Stimulated activated naive CD4-positive, alpha-beta T cell (primary cell): ENCODE measurements at places on chromosomes 1 and 21.

DNA sequence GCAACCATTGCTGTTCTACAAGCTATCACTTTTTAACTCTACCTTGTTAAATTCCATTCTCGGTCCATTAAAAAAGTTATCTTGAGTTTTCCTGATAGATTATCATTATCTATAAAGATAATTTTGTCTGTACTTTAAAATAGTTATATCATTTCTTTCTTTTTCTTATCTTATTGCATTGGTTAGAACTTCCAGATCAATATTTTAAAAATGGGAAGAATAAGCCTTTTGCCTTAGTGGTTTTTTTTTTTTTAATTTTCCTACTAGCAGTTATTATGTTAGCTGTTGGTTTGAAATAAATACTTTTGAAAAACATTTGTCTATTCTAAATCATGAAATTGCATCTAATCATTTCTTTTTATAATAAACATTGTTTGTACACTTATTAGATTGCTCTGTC, 71.0 kb upstream of the ATF3 start:
- no peak for DNase-seq

GRCh38 chr1:205259324-205259832, 31.6 kb downstream of the TMCC2 start:
- no peak for DNase-seq

DNA sequence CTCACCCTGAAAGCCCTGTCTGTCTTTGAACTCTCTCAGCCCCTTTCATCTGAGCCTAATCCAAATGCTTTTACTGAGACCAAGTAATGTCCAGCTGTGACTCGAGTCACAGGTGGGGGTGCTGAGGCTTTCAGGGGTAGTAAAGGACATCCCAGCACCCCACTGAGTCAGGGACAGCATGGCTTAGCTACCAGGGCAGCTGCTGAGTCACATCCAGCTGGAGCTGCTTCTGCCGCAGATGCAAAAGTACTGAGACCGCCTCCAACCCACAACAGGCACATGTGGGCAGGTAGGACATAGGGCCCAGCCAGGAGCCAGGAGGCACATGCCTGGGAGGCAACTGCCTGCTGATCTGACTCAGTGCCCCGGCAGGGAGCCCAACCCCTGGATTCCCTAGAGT, 6.7 kb upstream of the VSIG8 start:
- DNase-seq = no peak

- no peak for DNase-seq
Observed at GRCh38 chr1:225816643-225817538, 7.0 kb downstream of the EPHX1 start.

DNA sequence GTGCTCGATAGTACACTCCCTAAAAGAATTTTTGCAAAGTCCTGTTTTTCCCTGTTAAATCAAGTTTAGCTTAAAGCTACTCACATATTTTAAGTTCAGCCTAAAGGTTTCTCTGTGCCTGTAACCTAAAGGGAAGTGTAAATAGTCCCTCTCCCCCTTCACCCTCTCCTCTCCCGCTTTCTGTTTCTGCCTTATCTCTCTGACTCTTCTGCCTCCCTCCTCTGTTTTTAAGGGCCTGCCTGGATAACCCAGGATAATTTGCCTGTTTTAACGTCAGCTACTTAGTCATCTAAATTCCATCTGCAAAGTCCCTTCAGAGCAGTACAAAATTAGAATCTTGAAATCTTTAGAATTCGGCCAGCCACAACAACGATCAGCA, 92.6 kb downstream of the NID1 start:
- DNase-seq = no peak

GRCh38 chr21:28781602-28782276, 210.9 kb downstream of the LTN1 start:
- no peak for DNase-seq

DNA sequence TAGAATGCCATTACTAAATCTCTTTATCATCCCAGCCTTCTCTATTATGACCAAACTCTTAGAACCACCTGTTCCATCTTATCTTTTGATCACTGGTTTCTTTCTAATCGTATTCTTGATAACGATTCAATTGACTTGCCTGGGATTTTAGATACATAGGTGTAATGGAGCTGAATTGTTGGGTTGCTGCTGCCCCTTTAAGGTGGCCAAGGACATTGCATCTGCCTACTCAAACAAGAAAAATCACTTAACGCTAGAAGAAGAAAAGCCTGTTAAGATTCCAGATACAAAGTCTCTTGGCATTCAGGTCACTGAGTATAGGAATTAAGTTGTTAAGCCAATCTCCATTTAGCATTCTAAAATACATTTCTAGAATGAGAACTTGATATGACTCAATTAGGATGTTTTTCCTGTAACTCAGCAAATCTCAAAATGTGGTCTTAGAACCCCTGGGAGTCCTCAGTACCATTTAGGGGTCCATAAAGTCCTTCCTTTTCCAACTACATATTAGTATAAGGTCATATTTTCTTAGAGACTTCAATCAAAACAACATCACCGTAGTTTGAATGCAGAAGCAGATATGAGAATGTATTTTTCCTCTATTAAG, 12.4 kb downstream of the NEXN start:
- no peak for DNase-seq

DNA sequence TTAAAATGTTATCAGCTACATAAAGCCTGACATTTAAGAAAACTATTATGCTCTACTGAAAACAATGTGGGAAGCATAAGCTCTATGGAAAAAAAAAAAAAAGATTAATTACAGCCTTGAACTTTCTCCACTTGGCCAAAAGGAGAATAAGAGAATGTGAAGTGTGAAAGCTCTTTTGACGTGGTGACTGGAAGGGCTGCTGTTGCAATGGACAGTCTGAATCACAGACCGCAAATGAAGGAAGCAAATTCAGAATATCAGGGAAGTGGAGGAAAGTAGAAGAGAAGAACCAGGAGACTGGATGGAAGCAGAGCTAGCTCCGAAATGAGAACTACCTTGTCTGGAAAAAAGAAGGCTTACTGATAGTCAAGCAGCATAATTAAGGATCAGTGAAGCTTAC, 106.8 kb downstream of the AK5 start:
- no peak for DNase-seq

- DNase-seq = no peak
Observed at GRCh38 chr1:71232786-71233185, 152.0 kb upstream of the ZRANB2 start.

DNA sequence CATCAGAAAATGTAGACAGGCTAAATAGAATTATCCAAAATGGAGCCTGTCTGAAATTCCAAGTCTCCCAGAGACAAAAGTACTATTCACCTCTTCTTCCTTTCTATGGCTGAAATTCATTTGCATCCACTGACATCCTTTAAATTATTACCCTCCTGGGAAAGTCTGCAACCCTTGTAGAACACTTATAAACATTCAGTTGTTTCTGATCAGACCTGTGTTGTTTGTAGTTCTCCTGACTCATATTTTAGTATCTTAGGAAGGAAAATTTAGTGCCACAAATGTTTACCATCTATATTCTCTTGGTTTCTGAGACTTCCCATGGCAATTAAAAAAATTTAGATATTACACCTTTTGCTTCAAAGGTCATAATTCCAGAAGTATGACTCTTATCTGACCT, 69.6 kb upstream of the C1orf105 start:
- DNase-seq = no peak

- no peak for DNase-seq
Observed at GRCh38 chr1:184352776-184353175, 34.1 kb upstream of the C1orf21 start.

DNA sequence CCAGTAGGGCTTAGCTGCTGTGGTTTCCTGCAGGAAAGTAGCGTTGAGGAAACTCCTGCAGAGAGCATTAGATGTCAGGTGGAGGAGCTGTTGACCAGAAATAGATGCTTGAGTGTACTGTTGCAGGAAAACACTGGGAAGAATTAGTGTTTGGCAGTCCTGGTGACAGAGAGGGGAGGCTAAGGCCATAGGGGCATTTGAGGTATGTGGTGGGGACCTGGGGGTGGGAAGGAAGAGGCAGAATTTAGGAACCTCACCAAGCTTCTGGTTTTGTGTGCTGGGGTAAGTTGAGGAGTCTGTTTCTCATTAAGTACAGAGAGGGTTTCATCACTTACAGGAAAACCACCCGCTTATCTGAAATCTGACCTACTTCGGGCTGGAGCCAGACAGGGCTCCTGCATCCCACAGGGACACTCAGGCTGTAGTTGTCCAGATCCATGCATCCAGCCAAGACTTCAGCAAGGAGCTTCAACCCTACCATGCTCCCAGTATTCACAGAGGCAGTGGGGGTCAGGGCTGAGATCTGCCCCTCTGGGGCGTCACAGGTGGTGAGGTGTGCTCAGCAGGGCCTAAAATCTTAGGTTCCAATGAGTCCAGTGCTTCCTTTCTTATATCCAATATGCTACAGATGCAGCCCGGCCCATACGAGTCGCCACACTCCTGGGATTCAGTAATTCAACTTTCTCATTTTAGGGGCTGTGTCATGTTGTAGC, 15.1 kb downstream of the SH2D2A start:
- no peak for DNase-seq

GRCh38 chr1:97424209-97424608, 496.6 kb downstream of the DPYD start:
- DNase-seq = no peak

GRCh38 chr1:21963477-21964217, 13.2 kb upstream of the CELA3B start:
- peak; percentile 68 for DNase-seq

GRCh38 chr1:193767886-193768285, 581.5 kb upstream of the B3GALT2 start:
- DNase-seq = no peak

DNA sequence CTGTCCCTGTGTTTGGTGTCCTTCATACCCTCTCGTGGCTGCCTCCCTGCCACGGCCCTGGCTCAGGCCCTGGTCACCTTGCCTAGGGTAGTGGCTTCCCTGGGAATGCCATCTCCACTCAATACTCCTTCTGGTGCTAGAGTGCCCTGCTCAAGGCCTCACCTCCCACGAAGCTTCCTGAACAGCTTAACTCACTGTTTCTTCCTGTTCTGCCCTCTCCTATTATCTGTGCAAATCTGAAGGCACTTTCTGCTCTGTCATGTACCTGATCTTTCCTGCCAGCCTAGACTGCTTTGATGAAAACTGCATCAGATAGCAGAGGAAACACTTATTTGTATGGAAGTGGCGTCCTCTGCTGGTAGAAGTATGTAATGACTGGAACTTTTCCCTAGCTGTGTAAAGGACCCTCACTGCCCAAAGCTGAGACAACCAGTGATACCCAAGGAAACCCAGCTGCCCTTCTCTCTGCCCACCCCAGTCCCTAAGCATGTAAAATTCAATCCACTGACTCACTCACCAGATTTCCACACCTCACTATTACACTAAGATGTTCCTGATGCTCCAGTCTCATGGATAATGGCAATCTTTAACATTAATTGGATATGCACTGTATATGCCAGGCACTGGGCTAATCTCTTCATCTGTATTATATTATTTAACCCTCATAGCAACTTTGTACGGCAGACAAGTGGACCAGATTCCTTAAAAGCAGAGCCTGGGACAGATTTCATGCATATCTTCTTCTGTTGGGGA, 36.2 kb upstream of the BTG2 start:
- peak; percentile 83 for DNase-seq

- DNase-seq = no peak
Observed at GRCh38 chr1:203031467-203031866, 5.2 kb downstream of the PPFIA4 start.

DNA sequence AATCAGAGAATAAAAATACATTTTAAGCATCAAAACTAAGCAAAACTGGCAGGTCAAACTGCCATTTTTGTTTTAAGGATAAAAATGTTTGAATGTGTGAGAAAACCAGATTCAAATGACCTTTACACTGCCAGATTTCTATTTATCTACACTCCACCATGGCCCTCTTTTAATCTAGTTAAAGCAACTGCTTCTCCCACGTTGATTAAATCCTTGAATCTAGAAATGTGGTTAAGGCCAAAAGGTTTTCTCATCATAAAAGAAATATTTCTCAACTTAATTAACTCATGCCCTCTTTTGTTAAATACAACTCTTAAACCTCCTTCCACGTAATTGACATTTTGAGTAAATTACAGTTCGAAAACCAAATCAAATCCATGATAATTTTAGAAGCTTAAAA, 15.0 kb downstream of the EGLN1 start:
- DNase-seq = no peak

DNA sequence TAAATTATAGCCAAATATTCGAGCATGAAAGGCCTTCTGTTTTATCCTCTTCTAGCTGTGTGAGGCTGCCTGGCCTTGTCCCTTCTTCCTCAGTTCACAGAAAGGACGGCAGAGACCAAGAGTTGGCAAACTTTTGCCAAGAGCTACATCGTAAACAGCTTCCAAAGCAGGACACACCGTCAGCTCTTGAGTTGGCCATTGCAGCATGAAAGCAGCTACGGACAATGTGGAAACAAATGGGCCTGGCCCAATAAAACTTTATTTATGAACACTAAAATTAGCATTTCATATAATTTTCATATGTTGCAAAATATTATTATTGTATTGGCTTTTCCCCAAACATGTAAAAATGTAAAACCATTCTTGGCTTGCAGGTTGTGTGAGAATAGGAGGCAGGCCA, 10.7 kb downstream of the C21orf58 start:
- DNase-seq = no peak

DNA sequence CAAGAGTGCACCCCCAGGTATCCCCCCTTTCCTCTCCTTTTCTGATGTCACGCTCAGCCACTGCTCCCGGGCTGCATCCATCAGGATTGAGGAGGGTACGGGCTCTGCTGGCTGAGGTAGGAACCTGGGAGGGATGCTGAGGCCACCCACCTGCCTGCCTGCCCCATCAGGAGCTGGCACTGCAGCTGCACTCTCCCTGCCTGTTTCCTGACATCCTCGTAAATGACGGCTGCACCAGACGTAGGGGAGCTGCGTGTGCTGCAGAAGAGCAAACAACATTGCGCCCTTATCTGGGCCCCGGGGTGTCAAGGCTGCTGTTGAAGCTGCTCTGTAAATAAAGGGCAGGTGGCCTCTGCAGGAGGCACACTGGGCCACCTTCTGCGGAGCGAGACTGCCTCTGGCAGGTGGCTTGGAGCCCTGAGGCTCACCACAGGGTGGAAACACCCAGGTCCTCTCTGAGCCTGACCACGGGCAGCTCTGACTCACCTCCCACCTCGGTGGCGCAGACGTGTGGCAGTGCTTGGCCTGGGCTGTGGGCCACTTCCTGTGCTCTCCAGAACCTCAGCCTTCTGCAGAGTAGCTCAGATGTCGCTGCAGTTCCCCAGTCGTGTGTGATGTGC, 30.9 kb downstream of the SNAP47 start:
- DNase-seq = peak; percentile 59
